ENCODE measurements at places on chromosomes 4 and X. TPM values are rescaled to one million over a fixed set of nuclear protein-coding genes. Genes with fewer than 3 reads are reported as not detected.

DNA sequence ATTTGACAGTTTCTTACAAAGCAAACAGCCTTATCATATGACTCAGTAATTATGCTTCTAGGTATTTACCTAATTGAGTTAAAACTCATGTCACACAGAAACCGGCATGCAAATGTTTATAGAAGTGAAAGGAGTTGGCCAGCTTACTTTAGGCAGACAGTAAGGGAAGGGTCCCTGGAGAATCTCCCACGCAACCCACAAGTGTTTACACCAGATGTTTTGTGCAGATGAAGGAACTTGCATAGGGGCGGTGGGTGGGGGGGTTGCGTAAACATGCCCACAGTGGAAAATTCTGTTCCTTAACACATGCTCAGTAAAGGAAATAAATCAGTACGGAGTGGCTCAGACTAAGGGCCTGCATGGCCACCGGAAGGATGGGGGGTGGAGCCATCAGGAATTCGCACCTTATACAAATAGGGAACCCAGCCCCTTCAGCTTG lies 330.5 kb upstream of the AADAT start:
- DNase-seq, result no peak

GRCh38 chrX:9257718-9258420 lies 207.0 kb upstream of the TBL1X start:
- no peak for DNase-seq

DNA sequence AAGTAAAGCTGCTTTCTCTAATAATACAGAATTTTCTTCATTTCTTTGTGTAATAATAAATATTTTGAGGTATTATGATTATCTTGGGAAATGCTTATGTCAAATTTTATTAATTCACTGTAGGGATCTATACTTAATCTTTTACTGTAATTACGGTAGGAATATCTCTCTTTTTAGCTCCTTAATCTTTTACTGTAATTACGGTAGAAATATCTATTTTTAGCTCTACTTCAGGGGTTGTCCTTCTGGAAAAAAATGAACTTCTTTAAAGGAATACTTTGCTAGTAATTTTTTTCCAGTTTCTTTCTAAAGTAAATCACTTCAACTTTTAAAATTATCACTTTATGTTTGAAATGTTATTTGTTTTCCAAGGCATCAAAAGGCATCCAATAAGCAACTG lies 2229.4 kb upstream of the AGA start:
- no peak for DNase-seq

- no peak for DNase-seq
These were observed 16.2 kb downstream of the SHOX start for GRCh38 chrX:646796-647195.

The CXXC4 gene
- polyA plus RNA-seq, result 9.4 TPM

The QRFPR gene
- polyA plus RNA-seq, result 0.64 TPM

The CRMP1 gene
- polyA plus RNA-seq, result 62.6 TPM

The HTN1 gene
- polyA plus RNA-seq, result 0.10 TPM

GRCh38 chr4:156390599-156391324 lies 437.1 kb upstream of the CTSO start:
- no peak for DNase-seq

- peak; percentile 43 for DNase-seq
These were observed 102.6 kb upstream of the PRKX start for GRCh38 chrX:3815896-3816664.

The DUX4 gene
- 0.33 TPM for polyA plus RNA-seq

GRCh38 chr4:80197601-80198440 lies 518 bp downstream of the PRDM8 start:
- DNase-seq, result no peak

- no peak for DNase-seq
These were observed 47.6 kb upstream of the NEUROG2 start for GRCh38 chr4:112563431-112564200.

The ZNF141 gene
- polyA plus RNA-seq, result 46.5 TPM

The CDKL5 gene
- 10.5 TPM for polyA plus RNA-seq

The CT83 gene
- not detected for polyA plus RNA-seq

The AIFM1 gene
- 92.8 TPM for polyA plus RNA-seq

DNA sequence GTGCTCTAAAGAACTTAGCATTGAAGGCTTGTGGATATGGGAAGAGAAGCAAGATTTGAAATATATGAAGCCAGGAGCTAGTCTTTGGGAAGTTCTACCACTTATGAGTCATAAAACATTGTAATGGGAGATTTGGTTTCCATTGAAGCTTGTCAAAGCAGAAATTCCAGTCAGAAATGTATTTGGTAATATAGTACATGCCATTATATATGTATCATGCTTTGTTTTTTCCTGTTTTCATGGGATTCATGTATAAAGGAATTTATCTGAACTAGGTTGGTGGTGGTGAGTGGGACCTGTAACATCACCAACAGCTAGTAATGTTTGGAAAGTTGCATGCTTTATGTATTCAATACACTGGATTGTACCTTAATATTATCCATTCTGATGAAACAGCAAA lies 14.6 kb upstream of the DCAF8L2 start:
- no peak for DNase-seq

The MAGEA12 gene
- polyA plus RNA-seq, result not detected

The TCEAL2 gene
- polyA plus RNA-seq, result 10.7 TPM

DNA sequence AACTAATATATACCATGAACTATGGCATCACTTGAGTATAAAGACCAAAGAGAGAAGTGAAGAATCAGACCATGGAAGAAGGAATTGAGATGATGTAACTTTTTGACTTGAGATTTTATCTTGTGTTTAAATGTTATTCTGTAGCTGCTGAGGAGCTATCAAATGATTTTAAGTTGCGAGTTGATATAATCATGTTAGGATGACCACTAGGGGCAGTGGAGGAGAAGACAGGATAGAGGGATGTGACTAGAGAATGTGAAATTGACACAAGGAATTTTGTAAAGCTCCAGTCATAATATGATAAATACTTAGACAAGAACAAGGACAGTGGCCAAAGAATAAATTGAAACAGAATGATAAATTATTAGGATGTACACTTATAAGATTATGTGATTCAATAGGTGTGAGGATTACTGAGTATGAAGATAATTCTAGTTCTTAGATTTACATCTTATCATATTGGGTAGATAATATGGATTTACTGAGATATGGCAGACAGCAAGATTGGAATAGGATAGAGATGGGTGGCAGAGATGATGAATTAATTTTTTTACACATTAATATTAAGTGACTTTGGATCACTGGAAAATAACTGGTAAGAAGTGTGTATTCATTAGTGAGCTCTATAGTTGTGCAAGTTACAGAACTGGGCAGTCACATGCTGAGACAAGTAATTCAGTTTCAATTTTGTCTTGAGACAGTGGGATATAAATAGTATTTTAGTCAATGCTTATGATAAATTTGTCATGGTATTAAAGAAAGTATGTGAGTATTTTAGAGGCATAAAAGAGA lies 816.0 kb upstream of the PCDH10 start:
- no peak for DNase-seq

The BRCC3 gene
- 25.7 TPM for polyA plus RNA-seq

The FDCSP gene
- 0.56 TPM for polyA plus RNA-seq

- DNase-seq, result no peak
These were observed 173.9 kb upstream of the PPARGC1A start for GRCh38 chr4:24063731-24064130.

DNA sequence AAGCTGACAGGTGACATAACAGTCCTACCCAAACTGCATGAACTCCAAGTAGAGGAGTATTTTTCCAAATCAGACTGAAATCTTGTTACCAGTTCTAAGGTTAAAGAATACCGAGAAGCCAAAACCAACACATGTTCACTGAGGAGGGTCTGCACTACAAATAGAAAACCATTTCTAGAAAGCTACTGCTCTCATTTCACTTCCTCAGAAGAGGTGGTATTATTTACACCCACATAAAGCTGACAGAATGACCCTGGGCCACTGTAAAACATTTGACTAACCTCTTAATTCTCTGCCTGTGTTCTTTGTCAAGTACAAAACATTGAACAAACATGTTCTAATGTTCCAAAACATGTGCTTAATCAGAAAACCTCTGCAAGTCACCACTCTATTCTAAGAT lies 95.8 kb downstream of the IQCM start:
- DNase-seq, result peak; percentile 16

DNA sequence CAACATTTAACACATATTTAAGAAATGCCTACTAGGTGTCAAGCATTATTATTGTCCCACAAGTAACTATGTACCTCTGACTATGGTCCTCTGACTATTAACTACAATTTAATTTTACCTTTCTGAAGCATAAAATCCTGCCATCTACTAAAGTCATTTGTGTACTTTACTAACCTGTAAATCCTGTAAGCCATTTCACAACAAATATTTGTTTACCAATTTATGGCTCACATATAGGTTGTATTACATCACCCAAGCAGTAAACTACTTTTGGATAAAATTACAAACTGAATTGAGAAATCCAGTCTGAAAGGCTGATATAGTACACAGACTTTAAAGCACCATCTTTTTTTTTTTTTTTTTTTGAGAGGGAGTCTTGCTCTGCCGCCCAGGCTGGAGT lies 43.8 kb downstream of the CNGA1 start:
- no peak for DNase-seq

The DIPK2B gene
- polyA plus RNA-seq, result 8.1 TPM

The ADH1A gene
- 2.3 TPM for polyA plus RNA-seq

GRCh38 chr4:78747475-78747922 lies 28.7 kb upstream of the BMP2K start:
- DNase-seq, result no peak

GRCh38 chrX:42804524-42804923 lies 26.6 kb upstream of the PPP1R2C start:
- DNase-seq, result no peak

The TBX22 gene
- 2.5 TPM for polyA plus RNA-seq

The LEF1 gene
- polyA plus RNA-seq, result 53.1 TPM

DNA sequence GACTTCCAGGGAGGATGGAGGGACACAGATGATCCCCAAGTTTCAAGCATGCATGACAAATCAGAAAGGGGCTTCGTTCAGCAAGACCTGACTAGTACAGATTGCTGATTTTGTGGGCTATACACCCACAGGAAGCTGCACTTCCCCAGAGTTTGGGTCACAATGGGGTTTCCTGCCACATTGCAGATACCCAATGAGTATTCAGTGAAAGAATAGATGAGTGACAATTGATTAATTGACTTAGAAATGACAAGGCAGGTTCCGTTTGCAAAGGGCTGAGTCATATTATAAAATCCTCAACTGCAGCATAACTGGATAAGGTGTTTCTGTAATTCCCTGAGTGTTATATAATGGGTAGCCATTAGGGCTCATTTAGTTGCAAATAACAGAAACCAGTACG lies 146.6 kb upstream of the TBL1X start:
- no peak for DNase-seq

The BDH2 gene
- 185 TPM for polyA plus RNA-seq

GRCh38 chr4:151744614-151745013 lies 16.2 kb downstream of the GATB start:
- no peak for DNase-seq

The RHOXF1 gene
- polyA plus RNA-seq, result 0.19 TPM

- no peak for DNase-seq
These were observed 969.5 kb downstream of the PCDH18 start for GRCh38 chr4:136562834-136563233.

The TLR10 gene
- polyA plus RNA-seq, result 0.59 TPM

DNA sequence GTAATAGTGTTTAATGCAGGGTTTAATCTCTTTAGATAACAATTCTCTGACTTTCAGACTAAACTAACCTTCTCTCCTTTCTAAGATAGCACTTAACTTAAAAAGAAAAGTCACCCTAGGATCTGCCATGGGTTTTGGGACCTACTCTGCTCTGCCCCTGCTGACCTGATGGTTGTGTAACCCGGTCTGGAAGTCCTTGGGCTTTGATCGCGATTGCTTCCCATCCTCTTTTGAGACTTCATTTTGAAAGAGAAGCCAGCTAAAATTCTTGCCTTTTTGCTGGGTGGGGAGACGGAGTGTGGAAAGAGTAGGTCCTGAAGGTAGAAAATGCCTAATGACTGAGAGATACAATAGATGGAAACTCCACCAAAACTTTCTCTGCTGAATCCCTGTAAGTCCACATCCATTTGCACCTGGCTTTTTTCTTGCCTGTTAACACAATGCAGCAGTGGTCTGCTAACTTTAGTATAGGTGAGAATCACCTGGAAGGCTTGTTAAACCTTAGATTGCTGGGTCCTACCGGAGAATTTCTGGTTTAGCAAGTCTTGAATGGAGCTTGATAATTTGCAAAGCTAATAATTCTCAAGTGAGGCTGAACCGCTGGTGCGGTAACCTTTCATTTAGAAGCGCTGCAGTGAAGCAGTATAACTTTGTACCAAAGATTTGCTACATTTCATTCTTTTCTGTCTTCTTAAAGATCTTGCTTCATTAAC lies 45.6 kb upstream of the CCSER1 start:
- peak; percentile 33 for DNase-seq

GRCh38 chrX:54920610-54921426 lies at the start of gene TRO:
TRO (plus strand) TSS chrX:54920824; CDS start chrX:54922247, 1,423 bp downstream.
- DNase-seq, result peak; percentile 49

- no peak for DNase-seq
These were observed 187.1 kb downstream of the SHROOM3 start for GRCh38 chr4:76622126-76622525.

The ADAM29 gene
- polyA plus RNA-seq, result not detected

The BST1 gene
- 13.8 TPM for polyA plus RNA-seq

GRCh38 chr4:69330345-69331047 lies 50.2 kb downstream of the UGT2B28 start:
- no peak for DNase-seq

- DNase-seq, result no peak
These were observed 72.8 kb downstream of the DHX15 start for GRCh38 chr4:24511371-24512063.

The TRIM75 gene
- polyA plus RNA-seq, result not detected

- no peak for DNase-seq
These were observed 5.1 kb upstream of the RBM41 start for GRCh38 chrX:107123750-107124149.

DNA sequence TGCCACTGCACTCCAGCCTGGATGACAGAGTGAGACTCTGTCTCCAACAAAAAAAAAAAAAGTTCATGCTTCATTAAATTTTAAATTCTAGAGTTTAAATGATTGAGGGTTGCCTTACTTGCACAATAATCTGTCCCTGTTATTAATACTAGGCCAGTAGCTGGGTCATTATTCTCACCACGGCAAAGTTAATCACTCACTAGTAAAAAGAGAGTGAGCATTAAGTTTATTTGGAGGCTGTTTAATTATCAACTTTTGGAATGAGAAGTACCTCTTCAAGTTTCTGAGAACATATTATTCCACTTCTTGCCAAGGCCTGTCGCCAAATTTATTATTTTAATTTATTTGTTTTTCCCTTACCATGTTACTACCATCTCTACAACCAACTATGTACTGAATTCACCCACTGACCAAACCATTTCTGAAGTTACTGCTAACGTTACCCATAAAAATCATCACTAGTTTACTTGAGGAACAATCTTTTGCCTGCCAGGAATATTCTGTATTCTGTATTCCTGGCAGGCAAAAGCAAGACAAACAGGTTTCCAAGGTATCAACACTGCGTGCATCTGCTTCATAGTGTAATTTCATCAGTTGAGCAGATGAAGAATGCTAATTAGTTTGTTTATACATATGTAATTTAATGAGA lies 26.5 kb downstream of the GUCY1A1 start:
- DNase-seq, result no peak
